ENCODE measurements at places on chromosomes 16 and 17.

DNA sequence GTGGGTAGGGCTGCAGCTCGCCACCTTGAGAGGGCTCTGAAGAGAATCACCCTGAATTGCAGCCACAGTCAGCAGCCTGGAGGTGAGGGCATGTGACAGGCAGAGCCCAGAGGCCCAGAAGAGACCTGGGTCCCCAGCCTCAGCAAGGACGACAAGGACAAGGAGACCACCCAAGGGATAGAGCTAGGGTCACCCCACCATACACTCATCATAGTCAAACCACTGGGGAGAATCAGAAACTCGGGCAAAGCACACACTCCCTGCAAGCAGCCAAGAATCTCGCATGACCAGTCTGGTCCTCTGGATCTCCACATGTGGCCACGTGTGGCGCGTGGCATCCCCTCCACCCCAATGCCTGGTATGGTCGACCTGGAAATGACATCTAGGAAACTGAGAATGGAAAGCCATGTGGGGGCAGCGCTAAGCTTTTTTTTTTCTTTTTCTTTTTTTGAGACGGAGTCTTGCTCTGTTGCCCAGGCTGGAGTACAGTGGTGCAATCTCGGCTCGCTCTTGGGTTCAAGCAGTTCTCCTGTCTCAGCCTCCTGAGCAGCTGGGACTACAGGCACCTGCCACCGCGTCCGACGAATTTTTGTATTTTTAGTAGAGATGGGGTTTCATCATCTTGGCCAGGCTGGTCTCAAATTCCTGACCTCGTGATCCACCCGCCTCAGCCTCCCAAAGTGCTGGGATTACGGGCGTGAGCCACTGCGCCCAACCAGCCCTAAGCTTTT lies 4.6 kb upstream of the SPHK1 start:
- DNase-seq = no peak

DNA sequence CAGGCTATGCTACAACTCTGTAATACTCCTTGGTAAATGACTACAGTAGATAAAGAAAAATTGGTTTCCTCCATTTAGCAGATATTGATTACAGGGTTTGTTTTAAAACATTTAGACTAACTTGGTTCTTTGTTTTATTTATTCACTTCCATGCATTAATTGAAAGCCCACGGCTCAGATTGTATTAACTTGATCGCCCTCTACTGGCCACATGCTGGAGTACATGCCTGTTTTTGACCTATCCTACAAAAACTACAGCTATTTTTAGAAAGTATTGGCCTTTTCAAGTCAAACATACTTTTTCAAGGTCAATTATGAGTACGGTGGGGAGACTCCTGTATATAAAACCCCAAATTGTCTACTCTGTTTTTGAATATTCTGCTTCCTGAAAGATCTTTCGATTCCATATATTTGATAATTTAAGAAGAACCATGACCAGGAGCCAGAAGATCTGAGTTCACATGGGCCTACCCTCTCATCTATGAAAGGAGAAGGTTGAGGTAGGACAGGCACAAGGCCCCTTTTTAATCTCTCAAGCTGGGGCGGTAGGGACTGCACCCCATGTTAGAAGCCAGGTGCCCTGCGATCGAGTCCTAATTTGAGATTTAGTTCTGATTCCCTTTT lies 51.8 kb downstream of the CA10 start:
- DNase-seq = peak; percentile 65

- no peak for DNase-seq
These were observed 33.6 kb upstream of the CNTNAP4 start for GRCh38 chr16:76243620-76244019.

DNA sequence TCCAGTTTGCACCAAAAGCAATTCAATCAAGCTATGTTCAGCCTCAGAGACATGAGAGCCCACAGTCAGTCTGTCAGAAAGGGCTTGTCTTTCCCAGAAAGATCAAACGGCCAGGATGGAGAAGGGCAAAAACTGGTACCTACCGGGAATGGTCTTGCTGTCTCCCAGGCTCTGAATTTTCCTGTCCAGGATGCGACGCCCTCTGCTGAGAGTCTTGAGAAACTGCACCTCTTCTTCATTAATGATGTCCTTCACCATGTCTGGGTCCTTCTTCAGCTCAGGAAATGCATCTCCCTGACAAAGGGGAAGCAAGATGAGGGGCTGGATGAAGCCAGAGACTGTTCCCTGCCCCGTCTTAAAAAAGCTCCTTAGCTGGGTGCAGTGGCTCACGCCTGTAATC lies 15.8 kb upstream of the EXOSC6 start:
- peak; percentile 40 for DNase-seq

DNA sequence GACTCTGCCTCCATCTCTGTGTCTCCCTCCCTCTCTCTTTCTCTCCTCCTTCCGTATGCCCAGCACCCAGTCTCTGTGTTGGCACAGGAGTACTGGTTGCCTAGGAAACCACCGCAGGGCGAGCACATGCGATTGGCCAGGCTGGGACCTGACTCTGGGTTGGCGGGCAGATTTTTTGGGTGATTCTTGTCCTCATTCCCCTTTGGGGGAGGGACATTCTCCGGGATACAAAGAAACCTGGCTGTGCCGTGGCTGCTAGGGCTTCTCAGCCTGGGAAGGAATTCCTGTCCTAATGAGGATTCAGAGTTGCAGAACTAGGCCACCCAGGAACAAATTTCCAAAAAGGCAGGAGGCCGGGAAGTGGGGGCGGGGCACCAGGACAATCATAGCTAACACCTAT lies 168.9 kb downstream of the SHISA9 start:
- peak; percentile 53 for DNase-seq

- DNase-seq = no peak
These were observed 874 bp downstream of the CMTM3 start for GRCh38 chr16:66605177-66605978.

DNA sequence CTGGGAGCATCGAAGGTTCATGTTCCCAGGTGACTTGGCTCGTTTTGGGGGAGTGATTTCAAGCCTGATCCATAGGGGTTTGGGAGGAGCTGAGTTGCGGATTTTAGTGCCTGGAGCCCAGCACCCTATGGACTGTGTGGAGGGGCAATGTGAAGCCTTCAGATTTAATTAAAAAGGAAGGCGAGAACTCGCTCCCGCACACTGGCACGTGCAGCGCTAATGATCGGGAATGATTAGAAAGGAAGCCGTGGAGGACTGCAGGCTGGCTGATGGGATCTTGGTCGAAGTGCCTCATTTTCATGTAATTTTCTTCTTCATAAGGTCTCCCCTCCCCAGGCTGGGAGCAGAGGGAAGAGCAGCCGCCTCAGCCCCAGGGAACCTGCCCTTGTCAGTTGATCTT lies 12.8 kb downstream of the MGAT5B start:
- DNase-seq = no peak

GRCh38 chr17:72878975-72879660 lies 213.4 kb downstream of the SLC39A11 start:
- DNase-seq = no peak

- no peak for DNase-seq
These were observed 270.5 kb upstream of the SDK2 start for GRCh38 chr17:73914536-73915274.

GRCh38 chr17:6027342-6028024 lies 42.7 kb upstream of the WSCD1 start:
- DNase-seq = no peak

DNA sequence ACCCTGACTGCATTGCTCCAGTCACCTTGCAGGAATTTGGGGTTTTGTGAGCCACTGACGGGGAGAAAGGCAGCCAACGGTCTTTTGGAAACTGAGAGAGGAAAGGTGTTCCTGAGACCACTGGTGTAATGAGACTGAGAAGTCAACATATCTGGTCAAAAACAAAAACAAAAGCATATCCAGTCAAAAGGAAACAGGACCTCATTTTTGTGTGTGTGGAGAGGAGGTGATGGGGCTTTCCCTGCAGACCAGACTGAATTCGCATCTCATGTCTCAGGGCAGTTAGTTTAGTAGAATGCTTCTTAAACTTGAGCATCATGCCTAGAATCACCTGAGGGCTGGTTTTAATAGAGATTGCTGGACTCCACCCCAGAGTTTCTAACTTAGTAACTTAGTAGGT lies 198.4 kb downstream of the COPRS start:
- DNase-seq = no peak

DNA sequence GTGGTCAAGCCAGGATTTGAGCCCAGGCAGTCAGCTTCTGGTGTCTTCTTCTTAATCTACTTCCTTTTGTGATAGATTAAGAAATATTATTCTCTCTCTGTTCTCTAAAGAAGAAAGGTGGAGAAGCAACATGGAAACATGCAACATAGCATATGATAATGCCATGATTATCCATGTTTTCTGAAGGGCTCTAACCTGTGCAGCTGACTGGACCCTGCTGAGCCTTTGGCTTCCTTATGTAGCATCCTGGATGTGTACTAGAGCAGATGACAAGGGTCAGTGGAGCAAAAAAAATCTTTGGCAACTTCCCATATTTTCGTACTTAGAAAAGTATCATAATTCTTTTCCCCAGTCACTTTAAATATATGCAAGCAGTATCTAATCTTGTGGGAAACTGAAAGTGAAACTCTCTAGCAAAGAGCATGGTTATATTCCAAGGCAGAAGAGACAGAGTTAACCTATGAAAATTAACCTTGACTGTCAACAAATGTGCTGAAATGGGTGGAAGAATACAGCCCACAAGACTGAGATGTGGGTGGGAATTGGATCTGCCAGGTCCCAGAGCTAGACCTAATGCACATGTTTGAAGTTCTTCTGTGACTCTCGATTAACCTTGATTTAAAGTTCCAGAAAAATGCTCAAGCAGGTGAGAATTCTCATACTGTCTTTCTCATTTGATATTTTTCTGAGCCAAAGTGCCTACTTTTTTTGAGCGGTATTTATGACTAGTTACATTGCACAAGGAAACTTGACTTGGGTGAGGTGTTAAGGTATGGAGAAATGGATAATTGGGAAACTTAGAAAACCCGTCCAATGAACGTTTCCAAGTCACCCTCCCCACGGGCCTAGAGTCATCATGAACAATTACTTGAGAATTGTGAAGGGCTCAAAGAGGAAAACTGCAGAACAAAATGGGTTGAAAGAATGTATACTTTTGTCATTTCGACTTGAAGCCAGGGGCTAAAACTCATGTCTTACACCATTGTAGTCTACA lies 248.6 kb downstream of the FTO start:
- no peak for DNase-seq

All from pons (tissue), 1 donor.